Kidney tubule cell (primary cell): ENCODE measurements at places on chromosomes 13 and 19.
A peak's percentile ranks its signal among the peaks of the same experiment; 100 is the strongest.

DNA sequence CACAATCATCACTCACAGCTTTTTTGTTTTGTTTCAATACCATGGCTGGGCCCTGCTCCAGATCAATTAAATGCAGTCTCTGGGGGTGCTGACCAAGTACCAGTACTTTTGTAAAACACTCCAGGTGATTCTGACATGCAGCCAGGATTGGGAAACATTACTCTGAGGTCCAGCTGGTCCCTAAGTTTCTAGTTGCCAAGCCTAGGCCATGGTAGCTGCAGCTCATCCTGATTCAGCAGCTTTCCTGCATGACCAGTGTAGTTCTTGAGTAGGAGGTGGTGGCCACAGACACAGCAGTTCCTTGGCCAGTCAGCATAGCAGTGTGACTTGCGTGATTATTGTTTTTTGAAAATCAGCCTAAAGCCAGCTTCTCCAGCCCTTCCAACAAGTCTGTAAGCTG, 859.1 kb downstream of the DIAPH3 start:
- no peak for DNase-seq

- no peak for DNase-seq
These were observed 309.1 kb downstream of the KLF12 start for GRCh38 chr13:73825143-73825542.

GRCh38 chr19:1512671-1513498, at the start of gene ADAMTSL5:
Gene ADAMTSL5, minus strand, starts transcription at chr19:1513019. Its CDS starts 2,076 bp downstream, at chr19:1510943.
- DNase-seq: peak; percentile 71

GRCh38 chr19:55618426-55618825, 5.9 kb downstream of the ZNF784 start:
- DNase-seq: no peak

- no peak for DNase-seq
These were observed 2.0 kb downstream of the EVI5L start for GRCh38 chr19:7832009-7832408.

- peak; percentile 41 for DNase-seq
These were observed 93.7 kb downstream of the TRPC4 start for GRCh38 chr13:37775871-37776270.

GRCh38 chr13:26019881-26020870, 31.6 kb downstream of the SHISA2 start:
- DNase-seq: peak; percentile 100

DNA sequence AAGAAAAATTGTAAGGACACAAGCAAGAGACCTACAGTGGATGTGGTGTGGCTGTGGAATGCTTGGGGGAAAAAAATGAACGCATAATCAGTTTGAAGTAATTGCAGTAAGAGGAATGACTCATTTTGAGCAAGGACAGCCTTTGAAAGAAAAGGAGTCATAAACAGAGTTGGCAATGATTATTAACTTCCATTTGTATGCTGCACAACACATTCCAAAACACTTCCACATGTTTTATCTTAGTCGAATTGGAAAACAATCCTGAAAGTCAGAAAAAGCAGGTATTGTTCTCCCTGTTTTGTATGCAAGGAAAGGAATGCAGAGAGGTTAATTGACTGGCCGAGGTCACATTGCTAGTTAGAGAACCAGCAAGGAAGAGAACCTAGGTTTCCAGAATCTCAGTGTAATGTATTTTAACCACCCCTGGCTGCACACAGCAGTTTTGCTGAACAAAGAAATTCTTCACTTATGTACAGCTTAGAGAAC, 630.0 kb upstream of the MIR17HG start:
- peak; percentile 92 for DNase-seq

DNA sequence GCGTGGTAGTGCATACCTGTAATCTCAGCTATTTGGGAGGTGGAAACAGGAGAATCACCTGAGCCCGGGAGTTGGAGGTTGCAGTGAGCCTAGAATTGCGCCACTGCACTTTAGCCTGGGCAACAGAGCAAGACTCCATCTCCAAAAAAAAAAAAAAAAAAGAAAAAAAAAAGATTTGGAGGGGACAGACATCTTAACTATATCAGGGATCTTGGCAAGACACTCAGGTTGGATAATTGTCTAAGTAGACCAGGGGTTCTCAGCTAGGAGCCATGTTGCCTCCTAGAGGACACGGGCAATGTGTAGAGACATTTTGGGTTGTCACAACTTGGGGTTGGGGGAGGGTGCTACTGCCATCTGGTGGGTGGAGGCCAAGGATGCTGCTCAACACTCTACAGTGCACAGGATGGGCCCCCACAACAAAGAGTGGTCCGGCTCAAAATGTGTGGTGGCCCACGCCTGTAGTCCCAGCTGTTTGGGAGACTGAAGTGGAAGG, 1.9 kb upstream of the ZNF580 start:
- peak; percentile 33 for DNase-seq

- DNase-seq: no peak
These were observed 63.1 kb downstream of the KCNRG start for GRCh38 chr13:50078231-50078894.

DNA sequence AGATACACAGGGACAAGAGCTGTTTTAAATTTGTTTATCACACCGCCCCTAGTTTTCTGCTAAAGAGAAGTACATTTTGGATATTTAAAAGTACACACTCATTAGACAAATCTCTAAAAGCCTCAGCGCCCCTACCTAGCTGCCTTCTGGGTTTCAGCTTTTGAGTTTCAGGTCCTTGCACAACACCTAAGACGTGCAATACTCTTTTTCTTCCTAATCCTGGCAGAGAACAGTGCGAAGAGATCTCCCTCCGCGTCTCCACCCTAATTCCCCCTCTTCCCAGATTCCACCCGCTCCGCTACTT, 421 bp upstream of the KLF5 start:
- no peak for DNase-seq

- no peak for DNase-seq
These were observed 316.4 kb downstream of the GPC5 start for GRCh38 chr13:91714855-91715254.

- DNase-seq: peak; percentile 42
These were observed 817.8 kb upstream of the PCDH9 start for GRCh38 chr13:68047889-68048288.

GRCh38 chr13:79987761-79988160, 353.2 kb downstream of the SPRY2 start:
- peak; percentile 19 for DNase-seq

GRCh38 chr19:17052439-17052838, 22.8 kb downstream of the HAUS8 start:
- DNase-seq: peak; percentile 39

GRCh38 chr19:50380751-50381151, 3.4 kb upstream of the POLD1 start:
- DNase-seq: no peak
